ENCODE measurements at places on chromosomes 6 and 20.

GRCh38 chr20:53970232-53970631 lies 100.2 kb downstream of the BCAS1 start:
- no peak for DNase-seq

GRCh38 chr6:68653706-68654089 lies 18.6 kb downstream of the ADGRB3 start:
- DNase-seq: no peak

DNA sequence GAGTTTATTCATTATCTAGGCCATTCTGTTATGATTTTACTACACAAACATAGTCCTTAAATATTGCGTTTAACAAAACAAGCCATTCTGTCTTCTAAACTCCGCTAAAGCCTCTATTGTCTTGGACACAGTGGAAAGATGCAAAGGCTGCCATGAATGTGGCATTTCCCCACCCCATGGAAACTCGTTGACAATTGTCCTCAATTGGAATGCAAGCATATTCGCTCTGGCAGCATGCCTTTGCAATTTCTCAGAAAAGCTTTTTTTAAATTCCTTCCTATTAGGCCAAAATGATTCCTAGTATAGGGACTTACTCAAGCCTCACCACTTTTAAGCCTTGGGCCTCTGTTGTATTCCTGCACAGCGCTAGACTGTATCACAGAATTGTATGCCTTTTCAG lies 22.8 kb downstream of the OR2A4 start:
- DNase-seq: no peak

DNA sequence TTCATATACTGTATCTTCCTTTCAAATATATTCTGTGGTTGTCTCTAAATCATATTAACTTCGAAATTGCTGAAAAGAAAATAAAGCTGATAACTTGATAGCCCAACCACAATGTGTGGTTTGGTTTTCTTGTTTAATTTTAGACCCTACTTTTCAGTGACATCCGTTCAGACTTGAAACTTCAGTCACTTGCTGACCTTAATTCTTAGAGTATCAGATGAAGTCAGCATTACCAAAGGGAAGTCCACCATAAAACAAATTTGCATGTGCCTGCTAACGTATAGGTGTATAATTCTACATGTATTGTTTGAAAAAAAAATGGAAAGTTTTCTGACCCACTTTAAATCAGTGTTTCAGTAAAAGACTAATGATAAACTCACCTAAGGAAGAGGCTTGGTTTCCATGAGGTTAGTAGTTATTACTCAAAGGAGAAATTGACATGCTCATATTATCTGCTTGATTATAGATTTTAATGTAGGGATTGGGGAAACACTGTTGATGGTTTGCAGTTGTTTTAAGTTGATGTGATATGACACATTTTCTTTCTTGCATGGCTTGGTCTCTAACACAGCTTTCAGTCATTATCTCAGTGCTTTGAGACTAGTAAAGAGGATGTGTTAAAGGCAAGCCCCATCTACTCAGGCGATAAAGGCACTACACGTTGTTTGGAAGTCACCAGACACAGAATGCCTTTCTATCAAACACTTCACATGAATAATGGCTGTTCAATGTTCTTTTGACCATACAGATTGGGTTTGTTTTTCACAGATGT lies 5.2 kb upstream of the IL17A start:
- no peak for DNase-seq

GRCh38 chr20:50302341-50303057 lies 111.9 kb downstream of the CEBPB start:
- no peak for DNase-seq

DNA sequence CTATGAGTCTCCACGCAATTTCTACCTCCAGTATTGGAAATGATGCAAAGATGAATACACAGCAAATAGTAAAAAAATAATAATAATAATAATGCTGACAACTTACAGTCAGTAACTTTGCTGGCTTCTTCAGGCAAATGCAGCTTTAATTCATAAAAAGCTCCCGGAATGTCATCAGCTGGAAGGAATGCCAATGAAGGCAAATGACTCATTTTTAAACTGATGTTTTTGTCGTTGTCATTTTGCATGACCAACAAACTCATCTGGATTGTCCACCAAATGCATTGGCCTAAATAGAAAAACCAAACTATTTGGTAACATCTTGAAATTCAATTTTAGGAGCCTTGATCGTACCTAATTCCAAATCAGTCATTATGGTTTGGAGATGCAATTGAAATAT lies 217.1 kb downstream of the ALDH8A1 start:
- no peak for DNase-seq

DNA sequence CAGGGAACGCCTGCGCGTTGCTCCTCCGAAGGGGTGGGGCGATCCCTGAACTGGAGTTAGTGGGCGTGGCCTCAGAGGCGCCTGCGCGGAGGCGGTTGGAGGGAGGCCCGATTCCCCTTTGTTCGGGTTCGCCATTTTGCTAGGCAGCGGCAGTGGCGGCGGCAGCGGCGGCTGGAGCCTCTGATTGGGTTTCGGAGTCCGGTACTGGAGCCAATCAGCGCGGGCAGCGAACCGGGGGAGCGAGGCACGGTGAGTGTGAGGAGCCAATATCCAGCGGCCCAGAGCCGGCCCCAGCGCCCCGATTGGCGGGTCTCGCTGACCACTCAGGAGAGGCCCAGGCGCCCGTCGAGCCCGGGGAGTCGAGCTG lies at the start of gene NFYA:
NFYA (plus strand) TSS at position 139 of the 367 bp plus-strand sequence. CDS start 6,116 bp downstream, outside the sequence.
- no peak for DNase-seq

- no peak for DNase-seq
Observed at GRCh38 chr6:119891644-119892043, 542.1 kb upstream of the MAN1A1 start.

- no peak for DNase-seq
Observed at GRCh38 chr20:34712525-34713192, 8.5 kb downstream of the TP53INP2 start.

- no peak for DNase-seq
Observed at GRCh38 chr6:73606428-73606827, 47.4 kb downstream of the SLC17A5 start.

- no peak for DNase-seq
Observed at GRCh38 chr6:144647971-144648651, 363.0 kb downstream of the UTRN start.

- no peak for DNase-seq
Observed at GRCh38 chr6:25017932-25018567, 82.3 kb upstream of the RIPOR2 start.

DNA sequence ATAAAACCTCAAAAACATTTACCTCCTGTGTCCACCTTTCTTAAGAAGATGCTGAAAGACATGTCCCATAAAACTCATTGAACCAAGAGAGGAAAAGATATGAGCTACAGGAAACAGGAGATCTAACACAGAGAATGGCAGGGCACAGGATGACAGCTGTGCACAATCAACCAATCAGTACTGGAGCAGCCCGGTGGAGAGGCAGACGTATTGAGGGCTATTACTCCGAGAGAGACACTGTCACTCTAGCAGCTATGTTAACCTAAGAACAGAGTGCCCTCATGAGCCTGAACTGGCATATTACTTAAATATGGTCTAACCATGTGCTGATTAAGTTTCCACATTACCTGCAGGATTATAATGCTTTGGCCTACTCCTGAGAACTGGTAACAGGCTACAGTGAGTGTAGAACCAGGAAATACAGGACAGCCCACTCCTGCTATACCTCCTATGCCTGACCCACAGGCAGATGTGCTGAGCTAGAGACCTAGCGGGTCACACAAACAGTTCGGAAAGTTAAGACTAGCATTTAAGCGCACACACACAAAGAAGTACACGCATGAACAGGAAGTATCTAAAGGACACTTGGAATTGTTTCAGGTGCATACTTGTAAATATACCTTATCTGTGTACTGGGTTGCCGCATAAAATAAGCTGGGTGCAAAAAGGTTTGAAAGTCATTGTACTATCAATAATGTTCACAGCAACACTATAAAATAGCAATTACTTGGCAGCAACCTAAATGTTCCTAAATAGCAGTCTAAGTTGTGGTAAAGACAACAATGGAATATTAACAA lies 199.3 kb upstream of the SHLD1 start:
- no peak for DNase-seq

GRCh38 chr6:41679696-41680095 lies 41.4 kb downstream of the MDFI start:
- no peak for DNase-seq

- no peak for DNase-seq
Observed at GRCh38 chr6:14280766-14281293, 163.3 kb downstream of the CD83 start.

- no peak for DNase-seq
Observed at GRCh38 chr20:43271980-43272379, 82.3 kb upstream of the PTPRT start.

- DNase-seq: no peak
Observed at GRCh38 chr6:132788658-132789395, 9.6 kb downstream of the SLC18B1 start.

GRCh38 chr6:56940463-56940862 lies 14.4 kb upstream of the BEND6 start:
- no peak for DNase-seq

- DNase-seq: no peak
Observed at GRCh38 chr20:24633026-24633425, 163.6 kb downstream of the SYNDIG1 start.

- no peak for DNase-seq
Observed at GRCh38 chr6:10416863-10417641, 2.2 kb upstream of the TFAP2A start.

GRCh38 chr20:56631318-56631989 lies 2.3 kb downstream of the TFAP2C start:
- DNase-seq: no peak

DNA sequence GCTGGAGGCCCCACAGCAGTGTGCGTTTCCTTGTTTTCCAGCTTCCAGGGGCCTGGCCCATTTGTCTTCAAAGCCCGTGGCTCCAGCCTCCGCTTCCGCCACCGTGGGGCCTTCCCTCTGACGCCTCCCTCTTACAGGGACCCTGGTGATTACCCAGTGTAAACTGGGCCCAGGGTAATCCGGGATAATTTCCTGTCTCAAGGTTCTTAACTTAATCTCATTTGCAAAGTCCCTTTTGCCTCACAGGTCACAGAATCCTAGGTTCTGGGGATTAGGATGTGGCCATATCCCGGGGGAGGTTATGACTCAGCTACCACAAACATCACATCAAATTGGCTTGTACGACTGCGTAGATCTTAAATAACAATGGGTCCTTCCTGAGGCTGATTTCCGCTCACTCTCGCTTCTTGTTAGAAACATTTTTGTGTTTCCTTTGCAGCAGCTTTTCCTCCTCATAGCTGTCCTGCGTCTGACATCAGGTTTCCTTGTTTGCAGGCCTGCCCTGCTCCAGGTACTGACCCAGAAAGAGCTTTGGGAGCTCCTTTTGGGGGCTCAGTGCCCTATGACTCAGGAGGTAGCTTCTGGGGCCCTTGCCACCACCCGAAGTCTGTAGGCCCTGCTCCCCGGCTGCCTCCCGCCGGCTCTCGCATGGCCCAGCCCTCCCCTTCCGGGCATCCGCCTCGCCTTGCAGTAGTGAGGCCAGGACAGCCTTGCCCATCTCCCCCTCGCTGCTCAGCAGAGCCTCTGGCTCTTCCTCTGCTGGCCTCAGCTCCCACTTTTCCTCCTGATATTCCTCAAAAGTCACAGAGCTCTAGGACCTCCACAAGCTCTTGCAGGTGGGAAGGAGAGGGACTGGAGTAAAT lies 100.5 kb downstream of the ERMARD start:
- no peak for DNase-seq

DNA sequence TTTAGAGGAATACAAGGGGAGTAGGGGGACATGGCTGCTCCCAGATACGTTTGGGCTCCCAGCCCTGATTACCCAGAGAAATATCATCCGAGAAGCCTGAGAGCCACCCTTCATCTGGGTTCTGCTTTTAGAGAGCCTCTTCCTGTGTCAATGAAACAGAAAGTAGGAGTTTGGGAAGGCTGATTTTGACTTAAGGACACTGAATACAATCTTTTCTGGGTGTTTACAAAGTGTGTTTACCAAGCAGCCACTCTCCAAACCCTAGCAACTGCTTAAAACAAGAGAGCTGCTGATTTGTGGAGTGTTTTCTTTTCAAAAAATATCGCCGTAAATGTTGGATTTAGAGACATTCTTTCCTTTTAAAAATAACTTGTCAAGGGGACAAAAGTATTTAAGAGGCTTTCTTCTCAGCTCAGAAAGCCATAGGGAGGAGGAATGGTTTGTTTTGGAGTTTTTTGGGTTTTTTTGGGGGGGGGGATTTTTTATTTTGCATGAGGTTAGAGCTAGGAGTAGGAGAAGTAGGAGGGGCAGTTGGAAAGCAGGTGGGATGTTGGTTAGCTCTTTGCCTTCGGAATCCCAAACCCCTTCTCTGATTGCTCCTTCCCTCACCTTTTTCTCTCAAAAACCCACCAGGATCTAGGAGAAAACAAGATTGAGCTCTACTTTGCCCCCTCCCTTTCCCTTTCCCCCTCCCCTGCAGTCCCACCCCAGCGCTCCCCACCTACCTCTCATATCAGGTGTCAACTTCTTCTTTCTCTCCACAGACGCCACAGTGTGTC lies 12.4 kb downstream of the MAFB start:
- DNase-seq: no peak

DNA sequence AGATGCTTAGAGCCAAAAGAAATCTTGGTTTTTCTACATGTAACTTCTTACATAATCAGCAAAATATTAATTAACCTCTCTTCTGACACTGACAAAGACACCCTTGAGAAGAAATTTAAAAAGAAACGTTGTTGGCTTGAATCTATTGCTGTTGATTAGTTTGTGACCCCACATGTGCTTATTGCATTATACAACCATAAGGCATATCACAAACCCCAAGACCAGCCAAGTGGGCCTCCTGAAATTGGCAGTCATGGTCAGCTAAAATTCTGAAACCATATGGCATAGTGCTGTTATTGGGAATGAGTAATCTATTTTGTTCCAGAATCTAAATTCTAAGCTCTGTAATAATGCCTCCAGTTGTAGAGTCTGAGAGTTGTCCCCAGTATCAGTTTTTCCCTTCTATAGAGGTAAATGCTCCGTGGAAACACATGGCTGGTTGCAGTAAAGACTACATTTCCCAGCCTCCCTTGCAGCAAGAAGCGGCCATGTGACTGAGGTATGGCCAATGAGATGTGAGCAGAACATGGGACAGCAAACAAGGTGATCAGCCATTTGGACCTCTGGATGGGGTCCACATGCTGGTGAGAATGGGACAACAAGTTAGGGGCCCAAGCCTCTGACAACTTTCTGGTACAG lies 42.3 kb upstream of the PTPN1 start:
- DNase-seq: no peak

GRCh38 chr20:9617940-9618339 lies 103.5 kb downstream of the LAMP5 start:
- peak; percentile 50 for DNase-seq

DNA sequence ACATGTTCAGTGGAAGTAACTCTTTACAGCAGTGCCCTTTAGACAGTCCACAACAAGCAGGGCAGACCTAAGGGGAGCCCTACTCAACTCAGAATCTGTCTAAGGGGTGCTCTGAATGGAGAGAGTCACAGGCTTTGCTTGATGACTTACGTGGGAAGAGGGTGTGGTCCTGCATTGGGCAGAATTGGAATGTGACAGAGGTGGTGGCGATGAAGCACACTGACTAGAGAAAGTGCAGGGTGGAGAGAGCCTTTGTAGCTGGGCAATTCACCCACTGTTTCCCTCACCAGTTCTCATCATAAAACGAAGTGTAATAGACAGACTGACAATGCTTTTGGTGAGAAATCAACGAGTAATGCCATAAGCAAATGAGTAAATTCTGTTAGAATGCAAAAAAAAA lies 11.2 kb downstream of the TP53INP2 start:
- DNase-seq: no peak

- no peak for DNase-seq
Observed at GRCh38 chr20:63552481-63553249, 1.3 kb upstream of the FNDC11 start.
